Foreskin keratinocyte (primary cell): ENCODE measurements at places on chromosomes 2 and 18.

DNA sequence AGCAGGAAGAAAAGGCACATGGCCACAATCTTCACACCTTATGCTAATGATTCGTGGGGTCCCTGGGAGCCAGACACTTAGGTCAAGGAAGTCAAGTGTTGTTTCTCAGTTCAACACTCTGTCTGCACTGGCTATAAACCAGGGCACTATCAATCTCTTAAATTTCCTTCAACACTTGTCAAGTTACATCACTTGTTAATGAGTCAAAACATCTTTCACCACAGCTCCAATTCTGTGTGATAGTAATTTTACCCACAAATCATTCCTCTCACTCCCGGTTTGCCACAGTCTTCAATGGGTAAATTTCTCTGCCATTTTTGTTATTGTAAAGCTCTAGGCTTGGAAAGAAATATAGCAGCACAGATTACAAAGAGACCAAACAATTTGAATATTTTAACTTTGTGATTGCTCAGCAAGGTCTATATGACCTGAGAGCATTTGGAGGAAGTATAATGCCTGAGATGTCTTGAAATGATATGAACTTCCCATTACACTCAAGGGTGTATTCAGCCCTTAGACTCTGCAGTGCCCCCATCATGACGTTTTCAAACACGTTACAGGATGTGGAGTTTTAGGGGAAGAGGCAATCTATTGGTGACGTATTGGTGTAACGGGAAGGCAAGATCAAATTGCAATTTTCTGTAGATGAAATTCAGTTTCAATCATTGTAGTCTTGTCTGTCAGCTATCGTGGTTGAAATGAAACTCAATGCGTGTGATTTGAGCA lies 78.7 kb downstream of the ICOS start:
- no peak for DNase-seq

DNA sequence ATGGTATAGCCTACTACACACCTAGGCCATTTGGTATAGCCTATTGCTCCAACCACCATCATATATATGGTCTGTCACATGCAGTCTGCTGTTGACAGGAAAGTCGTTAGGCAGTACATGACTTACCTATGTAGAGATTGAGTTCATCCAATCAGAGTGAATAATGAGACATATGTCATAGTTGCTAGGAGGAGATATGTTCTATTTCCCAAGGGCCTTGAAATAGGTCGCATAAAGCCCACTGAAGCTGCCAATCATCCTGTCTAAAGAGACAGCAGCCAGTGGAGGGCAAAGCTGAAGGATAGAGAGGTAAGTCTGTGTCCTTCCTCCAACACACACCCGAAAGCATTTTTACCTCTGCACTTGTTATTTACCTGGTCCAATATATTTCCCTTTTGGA lies 263.4 kb downstream of the PTPRM start:
- peak; percentile 29 for DNase-seq

DNA sequence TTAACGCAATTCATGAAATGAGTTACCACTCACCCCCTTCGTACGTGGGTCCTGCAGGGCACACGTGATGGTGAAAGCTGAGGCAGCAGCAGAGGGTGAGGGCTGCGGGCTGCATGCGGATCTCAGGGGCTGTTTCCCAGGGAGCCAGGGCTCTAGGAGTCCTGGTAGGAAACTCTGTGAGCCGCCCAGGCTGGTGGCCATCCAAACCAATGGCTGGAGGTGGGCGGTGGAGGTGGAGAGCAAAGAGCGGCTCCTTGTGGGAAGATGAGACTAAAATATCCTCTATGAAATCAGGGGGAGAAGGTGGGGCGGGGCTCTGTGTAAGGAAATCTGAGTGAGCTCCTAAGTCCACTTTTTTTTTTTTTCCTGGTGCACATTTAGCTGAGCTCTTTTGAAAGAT lies 120.1 kb upstream of the SLC1A4 start:
- DNase-seq, result no peak

DNA sequence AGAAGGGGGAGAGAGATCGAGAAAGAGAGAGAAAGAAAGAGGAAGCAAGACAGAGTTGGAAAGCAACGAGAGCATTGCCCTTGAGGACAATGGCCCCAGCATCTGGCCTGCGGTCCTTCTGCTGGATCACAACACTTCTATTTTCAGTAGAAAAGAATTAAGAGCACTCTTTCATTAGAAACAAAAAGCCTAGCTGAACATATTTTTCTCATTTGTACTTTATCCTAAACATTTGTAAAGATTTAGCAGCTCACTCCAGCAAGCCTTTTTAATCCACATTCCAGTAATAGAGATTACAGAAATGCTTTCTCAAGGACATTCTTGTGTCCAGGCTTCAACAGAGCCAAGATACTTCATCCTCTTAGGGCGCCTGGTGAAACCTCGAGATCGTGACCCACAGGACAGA lies 31.6 kb upstream of the AFF3 start:
- DNase-seq, result no peak

- DNase-seq, result no peak
Observed at GRCh38 chr2:21256006-21256405, 132.2 kb downstream of the TDRD15 start.

GRCh38 chr2:206831442-206831995 lies 66.1 kb downstream of the FASTKD2 start:
- no peak for DNase-seq
